ENCODE measurements at places on chromosomes 2 and 18. TPM values are rescaled to one million over a fixed set of nuclear protein-coding genes. Genes with fewer than 3 reads are reported as not detected.

The HOXD4 gene
- total RNA-seq, result 2.7 TPM

The GRB14 gene
- total RNA-seq, result 2.3 TPM

The FZD7 gene
- 10.3 TPM for total RNA-seq

The CD8B2 gene
- not detected for total RNA-seq

The DUSP28 gene
- 1.8 TPM for total RNA-seq

The CIB4 gene
- not detected for total RNA-seq

The RNF138 gene
- total RNA-seq, result 21.1 TPM

The FOXI3 gene
- total RNA-seq, result not detected

The PSD4 gene
- total RNA-seq, result 0.85 TPM

The IL18RAP gene
- not detected for total RNA-seq

Measured in pericardium fibroblast (primary cell).